ENCODE measurements at places on chromosomes 7 and 10.
A peak's percentile ranks its signal among the peaks of the same experiment; 100 is the strongest.

GRCh38 chr10:85377029-85377806, 989.4 kb downstream of the GRID1 start:
- DNase-seq: no peak

- no peak for DNase-seq
These were observed 56.1 kb upstream of the TRUB1 start for GRCh38 chr10:114881901-114882300.

GRCh38 chr7:71454981-71455380, 323.0 kb downstream of the GALNT17 start:
- no peak for DNase-seq

- DNase-seq: no peak
These were observed 452 bp upstream of the TMEM140 start for GRCh38 chr7:135147341-135147898.

- no peak for DNase-seq
These were observed 5.9 kb upstream of the GPAM start for GRCh38 chr10:112189465-112189864.

GRCh38 chr7:37440738-37441385, 7.8 kb downstream of the ELMO1 start:
- no peak for DNase-seq

GRCh38 chr10:118701529-118702323, 53.0 kb downstream of the CACUL1 start:
- peak; percentile 73 for DNase-seq

DNA sequence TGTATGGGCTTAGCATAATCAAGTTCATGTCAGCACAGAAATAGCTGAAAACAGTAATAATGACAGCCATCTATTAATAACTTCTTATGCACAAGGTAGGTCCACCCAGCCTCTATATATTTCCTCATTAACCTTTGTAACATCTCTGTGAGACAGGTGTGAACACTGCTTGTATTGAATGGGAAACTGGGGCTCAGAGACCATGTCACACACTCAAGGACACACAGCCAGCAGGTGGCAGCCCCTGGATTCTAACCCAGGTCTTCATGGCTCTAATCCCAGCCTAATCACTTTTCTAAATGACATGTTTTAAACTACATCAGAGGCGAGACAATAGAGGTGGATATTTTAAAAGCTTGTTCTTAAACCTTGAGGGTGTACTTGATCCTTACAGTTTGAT, 591.4 kb downstream of the PARD3 start:
- DNase-seq: no peak

DNA sequence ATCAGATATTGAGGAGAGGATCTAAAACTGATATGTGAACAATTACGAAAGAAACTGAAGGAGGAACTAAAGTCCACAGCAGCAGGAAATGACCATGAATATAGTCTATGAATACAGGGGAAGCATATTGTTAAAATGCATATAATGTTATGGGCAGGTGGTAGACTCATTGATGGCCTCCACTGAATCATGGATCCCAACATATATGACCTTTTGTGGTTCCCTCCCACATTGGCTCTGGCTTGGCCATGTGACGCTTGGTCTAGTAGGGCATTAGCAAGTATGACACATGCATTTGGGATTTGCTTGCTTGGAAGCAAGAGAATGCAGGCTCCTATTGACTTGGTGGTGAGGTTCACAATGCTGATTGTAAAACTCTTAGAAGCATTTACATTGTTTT, 55.2 kb upstream of the RAB18 start:
- peak; percentile 61 for DNase-seq

DNA sequence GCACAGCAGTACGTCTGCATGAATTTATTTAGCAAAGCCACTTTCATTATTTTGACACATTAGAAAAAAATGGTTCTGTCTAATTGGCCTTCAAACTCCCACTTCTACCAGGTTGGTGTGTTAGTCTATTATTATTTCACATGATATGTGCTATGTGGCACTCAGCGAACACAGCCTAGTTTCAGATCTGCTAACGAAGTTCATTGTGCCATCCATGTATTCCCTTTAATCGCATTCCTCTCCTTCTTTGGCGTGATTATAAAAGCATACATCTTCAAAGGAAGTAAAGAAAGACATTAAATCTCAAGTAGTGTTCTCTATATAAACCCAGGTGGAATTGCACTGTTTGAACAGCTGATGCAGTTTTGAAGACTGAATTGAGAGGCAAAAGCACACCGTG, 96.4 kb upstream of the CACNA2D1 start:
- DNase-seq: no peak

DNA sequence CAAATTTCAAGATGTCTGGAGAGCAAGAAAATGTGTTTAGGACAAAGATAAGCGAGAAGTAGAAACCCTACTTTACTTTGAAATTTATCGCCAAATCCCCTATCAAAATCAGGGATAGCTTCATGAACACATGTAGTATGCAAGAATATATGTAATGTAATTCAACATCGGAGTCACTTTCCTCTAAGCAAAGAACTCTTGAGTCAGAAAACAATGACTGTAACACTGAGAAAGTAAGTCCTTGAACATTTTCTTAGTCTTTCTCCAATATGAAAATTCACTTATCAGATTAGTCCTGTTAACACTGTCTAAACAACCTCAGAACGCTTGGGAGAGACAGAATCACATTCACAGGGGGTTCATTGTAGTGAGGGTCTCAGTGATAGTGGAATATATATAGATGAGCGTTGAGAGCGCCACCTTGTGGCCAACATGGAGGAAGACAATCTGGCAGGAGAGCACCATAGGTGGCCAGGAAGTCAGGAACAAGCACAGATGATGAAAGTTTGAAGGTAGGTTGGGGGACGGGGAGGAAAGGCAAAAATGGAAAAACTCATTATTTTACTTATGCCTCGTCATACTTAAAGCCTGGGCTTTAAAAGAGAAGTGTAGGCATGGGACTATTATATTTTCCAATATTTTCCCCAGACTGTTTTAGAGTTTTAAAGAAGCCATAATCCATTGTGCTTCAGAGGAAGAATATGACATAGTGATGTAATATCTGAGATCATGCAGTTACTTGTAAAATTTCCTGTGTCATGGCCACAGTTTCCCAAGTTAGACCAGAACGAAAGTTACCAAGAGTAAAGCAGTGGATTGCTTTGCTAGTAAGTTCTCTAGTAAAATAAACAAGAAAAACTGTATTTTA, 115.5 kb upstream of the GNAI1 start:
- peak; percentile 57 for DNase-seq

DNA sequence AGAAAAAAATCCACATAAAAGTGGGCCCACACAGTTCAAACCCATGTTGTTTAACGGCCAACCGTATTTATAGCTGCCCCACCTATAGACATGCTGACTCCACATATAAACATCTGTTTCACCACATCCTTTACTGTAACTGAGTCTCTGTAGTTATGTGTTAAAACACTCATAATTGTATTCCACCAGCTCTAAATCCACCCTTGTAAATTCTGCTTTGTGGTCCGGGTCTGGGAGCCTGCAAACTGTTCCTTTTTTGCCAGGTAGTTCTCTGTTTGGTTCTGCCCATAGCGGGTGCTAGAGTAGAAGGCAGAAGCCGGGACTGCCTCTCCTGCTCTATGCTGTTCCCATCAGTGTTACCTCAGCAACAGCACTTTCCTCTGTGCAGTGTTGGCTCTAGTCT, 20.2 kb upstream of the FHIP2A start:
- no peak for DNase-seq

- DNase-seq: no peak
These were observed 19.2 kb downstream of the ARMC10 start for GRCh38 chr7:103094102-103094501.

- no peak for DNase-seq
These were observed 36.8 kb downstream of the WIPF3 start for GRCh38 chr7:29843093-29843492.

- peak; percentile 32 for DNase-seq
These were observed 16.7 kb downstream of the TMEM120A start for GRCh38 chr7:75977743-75978142.

DNA sequence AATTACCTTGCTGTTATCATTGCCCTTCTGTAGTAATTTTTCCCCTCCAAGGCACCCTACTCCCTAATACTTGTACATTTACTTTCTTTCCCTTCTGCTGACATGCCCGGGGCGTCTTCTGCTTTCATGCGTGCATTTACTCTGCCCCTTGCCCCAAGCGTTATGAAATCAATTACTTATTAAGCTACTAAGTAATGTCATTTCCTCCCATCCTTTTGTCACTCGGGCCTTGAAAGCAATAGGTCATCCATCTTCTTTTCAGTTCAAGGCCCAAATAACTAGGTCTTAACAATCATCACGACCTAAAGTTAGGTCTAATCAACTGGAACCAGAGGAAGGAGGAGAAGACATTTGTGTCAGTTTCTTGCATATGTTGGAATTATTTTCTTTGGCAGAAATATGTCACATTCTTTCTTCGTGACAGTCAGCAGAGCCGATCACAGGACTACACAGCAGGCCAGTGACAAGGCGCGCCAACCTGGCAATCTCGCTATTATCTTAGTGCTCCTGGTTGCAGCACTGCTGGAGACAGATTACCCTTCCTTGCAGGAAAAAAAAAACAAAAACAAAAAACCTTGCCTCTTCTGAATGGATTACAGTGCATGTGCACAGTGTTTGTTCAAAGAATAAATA, 179.2 kb downstream of the RELN start:
- DNase-seq: no peak

DNA sequence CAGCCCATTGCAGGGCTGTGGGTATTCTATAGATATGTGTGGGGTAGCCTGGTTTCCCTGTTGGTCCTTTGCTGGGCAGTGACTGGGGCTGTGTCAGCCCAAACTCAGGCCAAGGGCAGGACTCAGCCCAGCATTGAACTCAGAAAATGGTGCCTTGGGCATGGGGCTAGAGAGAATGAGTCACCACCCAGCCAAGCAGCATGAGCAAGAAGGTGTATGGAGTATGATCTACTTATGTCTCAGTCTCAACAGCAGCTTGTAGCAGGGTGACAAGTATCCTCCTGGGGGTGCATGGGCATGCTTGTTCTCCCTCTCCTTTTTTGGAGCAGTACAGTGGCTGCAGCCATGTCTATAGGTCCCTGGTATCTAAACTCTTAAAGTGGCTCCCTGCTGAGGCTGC, 32.0 kb downstream of the STK31 start:
- no peak for DNase-seq

DNA sequence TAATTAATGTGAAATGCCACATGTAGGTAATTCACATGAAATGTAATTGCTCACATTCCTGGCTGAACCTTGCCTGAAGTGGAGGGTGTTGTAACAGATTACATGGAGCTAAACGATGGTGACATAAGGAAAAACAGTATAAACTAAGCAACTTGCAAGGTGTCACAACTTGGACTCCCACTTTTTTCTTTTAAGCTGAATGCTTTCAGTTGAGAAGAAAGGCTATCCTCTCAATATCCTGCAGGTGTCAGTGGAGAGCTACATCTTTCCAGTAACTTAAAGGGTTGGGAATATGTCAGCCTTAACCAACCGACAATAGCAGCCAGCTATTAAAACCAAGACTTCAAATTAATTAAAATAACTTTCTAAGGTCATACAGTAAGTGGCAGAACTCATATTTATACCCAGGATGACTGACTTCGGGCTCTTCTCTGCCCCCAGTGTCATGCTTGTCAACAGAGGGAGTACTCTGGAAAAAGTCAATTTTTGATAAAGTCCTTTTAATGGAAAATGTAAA, 33.7 kb downstream of the NRBF2 start:
- DNase-seq: peak; percentile 72

DNA sequence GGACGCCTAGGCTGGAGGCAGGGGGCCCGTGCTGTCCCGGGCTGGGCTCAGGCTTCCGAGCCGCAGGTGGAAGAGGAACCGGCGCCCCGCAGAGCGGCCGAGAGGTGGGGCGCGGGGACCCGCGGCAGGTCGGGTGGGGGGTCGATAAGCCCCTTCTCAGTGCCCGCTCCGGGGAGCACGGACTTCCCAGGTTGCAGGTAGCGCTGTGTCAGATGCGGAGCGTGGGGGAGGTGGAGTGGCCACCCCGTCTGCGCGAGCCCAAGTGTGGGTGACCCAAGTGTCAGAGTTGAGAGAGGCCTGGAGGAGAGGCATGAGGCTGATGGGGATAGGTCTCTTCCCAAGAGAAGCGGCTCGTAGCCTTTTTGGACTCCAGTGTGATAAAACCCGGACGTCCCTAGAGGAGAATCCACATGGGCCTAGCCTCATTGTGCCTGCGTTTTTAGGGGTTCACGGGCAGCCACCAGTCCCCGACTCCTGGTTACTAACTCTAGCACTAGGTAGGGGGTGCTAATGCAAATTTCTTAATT, 580 bp downstream of the EEPD1 start:
- DNase-seq: no peak

GRCh38 chr7:155885167-155886155, 73.2 kb upstream of the SHH start:
- peak; percentile 28 for DNase-seq

DNA sequence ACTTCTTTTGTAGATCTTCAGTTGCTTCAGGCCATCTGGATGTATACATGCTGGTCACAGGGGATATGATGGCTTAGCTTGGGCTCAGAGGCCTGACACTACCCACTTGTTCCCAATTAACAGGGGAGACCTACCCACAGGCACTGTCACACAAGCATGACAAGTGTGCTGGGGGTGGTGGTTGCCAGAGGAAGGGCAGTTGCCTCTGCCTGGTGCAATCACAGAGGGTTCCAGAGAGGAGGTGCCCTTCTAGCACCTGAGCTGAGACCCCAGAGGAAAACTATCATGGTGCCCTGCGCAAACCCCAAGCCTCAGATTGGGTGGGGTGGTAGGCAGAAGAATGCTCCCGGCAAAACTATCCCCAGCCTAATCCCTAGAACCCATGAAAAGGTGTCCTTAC, 65.6 kb upstream of the NANOS1 start:
- DNase-seq: no peak

DNA sequence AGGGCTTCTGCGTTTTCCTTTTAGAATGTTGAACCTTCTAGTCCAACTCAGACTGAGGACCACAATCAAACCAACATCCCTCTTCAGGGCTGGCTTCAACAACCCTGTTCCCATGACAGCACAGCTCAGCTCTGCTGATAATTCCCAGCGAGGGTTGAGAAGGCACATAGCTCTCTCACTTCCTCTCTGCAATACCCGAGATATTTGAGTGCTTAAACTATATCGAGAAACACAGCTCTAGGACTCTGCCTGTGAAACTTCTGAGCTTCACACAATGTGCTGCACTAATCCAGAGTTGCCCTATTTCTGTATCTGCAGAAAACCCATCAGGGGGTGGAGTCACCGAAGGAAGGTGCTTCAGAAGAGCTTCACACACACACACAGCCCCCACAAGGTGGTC, 1.6 kb upstream of the ADARB2 start:
- DNase-seq: no peak

DNA sequence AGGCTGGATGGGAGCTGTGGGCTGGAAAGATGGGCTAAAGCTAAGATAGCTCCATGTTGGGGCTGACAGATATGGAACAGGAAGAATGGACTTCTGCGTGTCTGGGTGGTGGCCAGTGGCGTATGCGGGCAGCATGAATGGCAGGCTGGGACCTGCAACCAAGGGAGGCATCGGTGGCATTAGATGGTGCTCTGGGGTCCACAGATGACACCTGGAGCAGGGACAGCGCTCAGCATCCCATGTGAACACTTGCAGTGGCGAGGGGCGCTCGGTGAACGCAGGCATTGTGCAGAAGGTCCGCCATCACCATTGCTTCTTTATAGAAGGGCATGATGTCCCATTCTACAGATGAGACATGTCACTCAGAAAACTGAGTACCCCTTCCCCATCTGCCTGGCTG, 21.0 kb upstream of the SMARCD3 start:
- DNase-seq: no peak
